ENCODE measurements at places on chromosomes 4 and X.

DNA sequence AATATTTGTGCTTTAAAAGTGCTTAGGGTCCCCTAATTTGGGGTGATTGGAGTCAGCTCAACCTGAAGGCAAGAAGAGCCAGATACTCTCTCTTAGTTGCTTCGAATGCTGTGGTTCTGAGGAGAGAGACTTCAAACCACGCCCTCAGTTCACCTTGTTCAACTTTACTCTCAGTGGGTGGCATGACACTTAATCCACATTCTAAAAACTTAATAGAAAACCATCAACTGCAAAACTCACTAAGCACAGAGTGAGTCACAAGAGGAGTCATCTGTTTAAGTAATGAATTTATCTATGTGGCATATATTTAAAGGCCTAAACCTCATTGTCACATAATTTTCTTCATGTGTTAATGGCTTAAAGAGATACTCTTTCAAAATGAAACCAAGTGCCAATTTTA, 99.5 kb upstream of the SLC4A4 start:
- DNase-seq, result peak; percentile 61

DNA sequence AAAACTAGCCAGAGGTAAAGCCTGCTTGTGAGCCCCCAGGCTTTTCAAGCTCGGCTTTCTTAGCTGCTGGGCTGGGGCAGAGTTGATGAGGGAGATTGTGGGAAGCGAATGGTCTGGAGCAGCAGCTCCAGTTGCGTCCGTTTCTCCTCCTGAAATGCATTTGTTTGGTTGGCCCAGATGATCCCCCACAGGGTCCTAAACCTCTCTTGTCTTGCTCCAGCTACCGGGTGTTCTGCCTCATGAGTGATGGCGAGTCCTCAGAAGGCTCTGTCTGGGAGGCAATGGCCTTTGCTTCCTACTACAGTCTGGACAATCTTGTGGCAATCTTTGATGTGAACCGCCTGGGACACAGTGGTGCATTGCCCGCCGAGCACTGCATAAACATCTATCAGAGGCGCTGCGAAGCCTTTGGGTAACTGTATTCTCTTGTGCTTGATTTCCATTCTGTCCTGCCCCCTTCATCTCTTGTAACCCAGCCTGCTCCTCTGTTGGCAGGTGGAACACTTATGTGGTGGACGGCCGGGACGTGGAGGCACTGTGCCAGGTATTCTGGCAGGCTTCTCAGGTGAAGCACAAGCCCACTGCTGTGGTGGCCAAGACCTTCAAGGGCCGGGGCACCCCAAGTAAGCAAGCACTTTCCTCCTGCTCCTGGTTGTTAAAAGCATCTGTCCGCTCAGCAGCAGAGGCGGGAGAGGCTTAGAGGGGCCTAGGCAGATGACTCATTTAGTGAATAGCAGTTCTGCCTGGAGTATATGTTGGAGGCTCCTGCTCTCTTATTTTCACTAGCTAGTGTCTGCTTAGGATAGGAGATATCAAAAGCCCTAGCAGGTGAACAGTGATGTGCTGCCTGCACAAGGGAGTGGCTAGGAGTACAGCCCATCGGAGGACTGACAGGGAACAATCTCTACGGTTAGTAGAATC, 15.3 kb downstream of the TKTL1 start:
- peak; percentile 34 for DNase-seq

DNA sequence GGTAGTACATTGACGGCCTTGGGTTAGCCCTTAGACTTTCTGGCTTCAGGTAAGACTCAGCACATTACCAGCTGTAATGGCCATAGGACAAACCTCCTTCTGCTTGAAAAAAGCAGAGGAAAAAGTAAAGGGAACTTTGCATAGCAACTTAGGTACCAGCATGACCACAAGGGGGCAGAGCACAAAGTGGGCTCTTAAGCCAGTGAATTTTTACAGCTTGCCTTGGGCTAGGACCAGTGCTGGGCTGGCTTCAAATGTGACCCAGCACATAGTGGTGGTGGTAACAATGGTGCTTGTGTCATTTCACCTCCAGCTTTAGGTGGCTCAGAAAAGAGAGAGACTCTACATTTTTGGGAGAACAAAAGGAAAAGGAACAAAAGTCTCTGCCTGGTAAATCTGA, 66.1 kb downstream of the KLHL4 start:
- no peak for DNase-seq

- DNase-seq, result peak; percentile 28
Measured at GRCh38 chr4:142845293-142846107, 601 bp downstream of the INPP4B start.

GRCh38 chr4:104394406-104395167, 100.1 kb downstream of the CXXC4 start:
- DNase-seq, result no peak

- peak; percentile 14 for DNase-seq
Measured at GRCh38 chr4:177579649-177580048, 137.4 kb upstream of the AGA start.

DNA sequence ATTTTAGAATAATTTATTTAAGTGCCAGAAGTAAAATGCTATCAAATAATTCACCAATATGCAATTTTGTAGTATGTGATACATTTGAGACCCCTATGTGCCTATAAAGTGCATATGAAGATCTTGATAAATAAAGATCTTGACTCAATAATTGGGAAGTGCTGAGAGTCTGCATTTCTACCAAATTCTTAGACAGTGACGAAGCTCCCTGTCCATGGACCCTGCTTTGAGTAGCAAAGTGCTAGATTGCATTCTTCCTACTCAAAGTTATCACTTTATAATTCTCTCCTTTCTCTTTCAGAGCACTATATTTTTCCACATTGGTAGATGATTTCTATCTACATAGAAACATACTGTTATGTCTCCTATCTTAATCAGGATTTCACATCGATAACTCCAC, 1393.9 kb downstream of the ARAP2 start:
- DNase-seq, result peak; percentile 67

- no peak for DNase-seq
Measured at GRCh38 chrX:11209798-11210414, 83.3 kb upstream of the AMELX start.

DNA sequence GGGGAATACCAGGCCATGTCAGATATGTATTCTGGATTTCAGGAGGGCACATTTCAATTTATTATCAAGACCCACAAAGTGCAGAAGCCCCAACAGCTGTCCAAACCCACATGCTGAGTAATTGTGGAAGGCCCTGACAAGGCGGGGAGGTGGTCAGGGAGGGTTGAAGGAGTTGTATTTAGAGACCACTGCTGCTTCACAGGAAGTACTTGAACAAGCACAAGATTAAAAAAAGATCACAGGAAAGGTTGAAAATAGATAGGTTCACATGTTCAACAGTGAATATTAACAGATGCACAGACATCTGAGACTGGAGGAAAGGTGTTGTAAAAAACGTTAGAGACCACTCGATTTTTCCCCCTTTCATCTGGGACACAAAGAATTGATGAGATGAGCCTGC, 17.9 kb downstream of the ATP8A1 start:
- DNase-seq, result no peak

Data from ELR (cell line).